ENCODE measurements at places on chromosomes 4 and X.

DNA sequence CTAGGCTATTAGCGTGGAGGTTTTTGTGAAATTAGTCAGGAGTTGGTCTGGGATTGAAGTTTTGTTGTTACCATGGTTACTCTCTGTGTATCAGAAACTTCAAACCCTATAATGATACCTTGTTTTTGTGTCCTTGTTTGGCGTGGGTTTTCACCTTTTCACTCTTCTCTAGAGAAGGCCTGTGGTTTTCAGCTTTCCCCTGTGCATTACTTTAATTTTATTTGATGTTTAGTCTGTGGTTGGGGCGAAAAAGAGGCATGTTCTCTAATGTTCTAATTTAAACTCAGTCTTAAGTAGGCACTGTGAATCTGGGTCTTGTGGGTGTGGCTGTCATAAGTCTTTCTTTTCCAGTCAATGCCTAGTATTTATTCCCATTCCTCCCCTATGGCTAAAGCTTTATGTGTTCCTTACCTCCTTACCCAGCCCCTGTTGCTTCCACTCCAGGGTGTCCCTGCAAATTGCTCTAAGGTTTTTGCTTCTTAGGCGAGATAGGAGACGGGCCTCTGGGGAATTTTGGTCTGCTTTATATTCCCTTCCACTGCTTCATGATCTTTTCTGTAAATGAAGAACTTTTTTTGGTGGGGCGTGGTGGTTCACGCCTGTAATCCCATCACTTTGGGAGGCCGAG is 326.3 kb upstream of the ZCCHC13 start:
- peak; percentile 18 for ATAC-seq

DNA sequence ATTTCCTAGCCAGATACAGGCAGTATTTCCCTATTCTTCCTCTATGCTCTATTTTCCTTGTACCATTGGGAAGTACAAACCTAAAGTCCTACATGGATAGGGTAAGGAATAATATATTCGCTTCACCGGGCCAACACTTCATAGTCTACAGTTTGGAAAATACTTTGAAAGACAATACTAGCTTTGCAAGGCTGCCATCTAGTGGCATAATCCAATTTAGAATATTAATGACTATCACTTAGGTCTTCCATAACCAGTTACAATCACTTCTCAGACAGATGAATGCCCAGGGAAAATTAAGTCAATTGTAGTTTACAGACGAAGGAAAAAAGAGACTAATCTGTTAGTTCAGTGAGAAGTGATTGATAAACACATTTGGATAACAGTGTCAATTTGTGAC is 141.0 kb upstream of the FAM47C start:
- ATAC-seq = peak; percentile 17

GRCh38 chr4:105120626-105121025 is 26.1 kb upstream of the TET2 start:
- ATAC-seq = no peak

DNA sequence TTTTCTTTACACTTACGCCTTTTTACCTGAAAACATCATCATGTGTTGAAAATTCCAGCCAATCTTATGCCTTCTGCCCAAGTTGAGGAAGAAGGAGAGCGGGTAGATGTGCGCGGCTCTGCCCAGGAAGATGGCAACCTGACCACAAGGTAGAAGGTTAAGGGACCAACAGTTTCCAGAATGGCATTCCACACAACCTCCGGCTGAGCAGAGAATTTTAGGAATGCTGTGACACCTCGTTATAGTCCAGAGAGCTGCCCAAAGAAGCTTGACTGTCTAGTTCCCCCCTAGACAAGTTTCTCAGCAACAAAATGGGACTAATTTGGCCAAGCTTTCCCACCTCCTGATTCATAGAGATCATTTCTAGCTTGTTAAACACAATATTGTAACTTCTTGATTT is 75.1 kb downstream of the CHST7 start:
- ATAC-seq = no peak

DNA sequence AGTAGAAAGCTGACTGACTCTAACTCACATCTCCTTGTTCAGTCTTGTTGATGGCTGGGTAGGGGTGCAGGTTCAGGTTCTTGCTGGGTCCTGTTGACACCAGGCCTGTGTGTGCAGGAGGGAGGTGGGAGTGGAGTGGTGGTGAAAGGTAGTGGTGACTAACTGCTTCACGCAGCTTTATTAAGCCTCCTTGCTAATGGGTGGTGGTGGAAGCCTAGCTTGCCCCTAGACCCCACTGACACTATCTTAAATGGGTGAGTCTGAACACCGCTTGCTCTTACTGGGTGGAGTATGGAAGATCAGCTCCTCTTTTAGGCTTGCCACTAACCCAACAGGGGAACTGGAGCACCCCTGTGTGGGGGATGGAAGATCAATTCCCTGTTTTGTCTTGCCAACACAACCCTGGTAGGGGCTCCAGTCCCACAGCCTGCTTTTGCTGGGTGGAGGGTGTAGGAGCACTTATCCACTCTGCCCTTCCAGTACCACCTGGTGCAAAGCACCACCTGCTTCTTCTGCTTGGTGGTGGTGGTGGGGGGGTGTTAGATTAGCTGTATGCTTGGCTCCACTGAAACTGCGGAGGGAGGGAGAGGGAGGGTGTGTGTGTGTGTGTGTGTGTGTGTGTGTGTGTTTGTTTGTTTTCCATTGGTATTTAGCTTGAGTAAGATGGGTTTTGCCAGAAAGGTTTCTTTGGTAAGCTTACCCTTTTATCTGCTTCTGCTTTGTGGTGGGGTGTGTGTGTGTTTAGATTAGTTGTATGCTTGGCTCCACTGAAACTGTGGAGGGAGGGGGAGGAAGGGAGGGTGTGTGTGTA is 25.6 kb downstream of the KDM6A start:
- ATAC-seq = no peak

- ATAC-seq = no peak
Observed at GRCh38 chrX:112641449-112641848, 38.3 kb downstream of the LHFPL1 start.

- no peak for ATAC-seq
Observed at GRCh38 chr4:3860061-3860912, 94.1 kb downstream of the ADRA2C start.

DNA sequence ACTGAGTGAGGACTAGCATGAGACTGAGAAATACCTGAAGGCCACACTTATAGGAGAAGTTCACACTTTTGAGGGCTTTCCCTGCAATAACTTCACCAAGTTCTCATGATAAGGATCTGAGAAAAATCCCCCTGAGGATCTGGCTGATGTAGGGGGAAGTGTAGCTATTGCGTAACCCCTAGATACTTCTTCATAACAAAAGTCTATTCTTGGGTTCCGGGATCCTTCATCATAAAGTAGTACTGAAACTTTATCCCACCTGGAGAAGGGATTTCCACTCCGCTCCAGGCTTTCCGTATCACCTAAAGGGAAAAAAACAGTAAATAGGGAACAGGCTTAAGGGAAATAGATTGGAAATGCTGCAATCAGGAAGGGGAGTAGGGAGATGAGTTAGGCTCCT is 13.3 kb downstream of the USP27X start:
- ATAC-seq = no peak

- no peak for ATAC-seq
Observed at GRCh38 chr4:136748773-136749172, 783.5 kb downstream of the PCDH18 start.

GRCh38 chr4:102638621-102639020 is 122.1 kb downstream of the MANBA start:
- no peak for ATAC-seq

DNA sequence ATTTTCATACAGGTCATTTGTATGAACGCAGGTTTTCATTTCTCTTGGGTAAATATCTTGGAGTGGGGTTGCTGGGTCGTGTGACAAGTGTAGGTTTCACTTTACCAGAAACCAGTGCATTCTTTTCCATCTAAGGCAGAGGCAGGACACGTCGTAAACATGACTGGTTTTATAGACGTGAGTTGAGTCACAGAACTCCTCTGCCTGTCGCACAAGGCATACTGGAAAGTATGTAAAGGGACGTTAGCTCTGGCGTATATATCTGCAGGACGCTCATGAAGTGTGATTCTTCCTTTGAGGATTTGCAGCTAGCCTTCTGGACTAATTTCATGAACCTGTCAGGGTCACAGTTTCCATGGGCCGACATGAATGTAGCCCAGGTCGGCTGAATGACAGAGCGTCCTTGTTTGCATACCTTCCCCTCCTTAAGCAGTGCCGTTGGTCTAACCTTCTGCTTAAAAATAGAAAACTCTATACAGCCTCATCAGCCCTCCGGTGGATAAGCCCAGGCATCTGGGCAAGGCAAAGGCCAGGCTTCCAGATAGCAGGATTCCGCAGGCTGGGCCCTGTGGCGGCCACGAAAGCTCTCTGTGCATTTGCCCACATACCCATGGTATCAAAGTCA is 106.0 kb downstream of the GPR143 start:
- no peak for ATAC-seq

DNA sequence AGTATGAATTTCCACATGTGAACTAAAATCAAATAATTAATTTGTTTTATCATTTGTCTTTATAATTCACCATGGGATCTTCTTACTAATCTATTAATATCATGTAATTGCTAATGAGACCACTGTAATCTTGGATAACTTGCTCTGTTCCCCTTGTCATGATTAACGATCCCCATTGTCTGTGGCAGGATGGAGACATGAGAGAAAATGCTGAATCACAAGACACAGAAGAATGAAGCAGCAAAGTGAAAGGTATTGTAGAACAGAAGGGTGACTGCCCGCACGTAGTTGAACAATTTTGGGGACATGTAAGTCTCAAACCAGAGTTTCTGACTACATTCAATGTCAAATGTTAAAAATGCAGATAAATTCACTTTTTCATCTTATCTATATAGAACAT is 135.2 kb downstream of the EPHA5 start:
- no peak for ATAC-seq

GRCh38 chrX:110795645-110796406 is at the start of gene CHRDL1:
Gene CHRDL1, minus strand, starts transcription at chrX:110795817. Its CDS starts 3,636 bp downstream, at chrX:110792181.
- peak; percentile 83 for ATAC-seq

DNA sequence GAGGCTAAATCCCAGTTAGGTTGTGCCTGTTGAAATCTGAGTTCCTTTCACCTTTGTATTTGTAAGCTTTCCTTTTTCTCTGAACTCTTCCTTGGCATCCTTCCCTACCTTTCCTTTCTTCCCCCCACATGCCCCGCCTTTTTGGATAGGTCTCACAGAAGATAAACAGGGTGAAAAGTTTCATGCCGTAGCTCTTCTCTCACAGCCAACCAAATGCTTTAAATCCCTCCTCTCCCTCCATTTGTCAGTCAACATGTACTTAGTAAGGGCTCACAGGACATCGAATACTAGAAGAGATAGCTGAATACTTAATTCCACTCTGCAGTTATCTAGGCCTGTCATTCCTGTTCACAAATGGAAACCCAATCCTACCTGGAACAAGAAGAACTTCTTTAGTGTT is 107.1 kb upstream of the BMPR1B start:
- ATAC-seq = no peak

- ATAC-seq = peak; percentile 99
Observed at GRCh38 chrX:70289793-70290770, at the start of the genes KIF4A and PDZD11. Gene KIF4A, plus strand, starts transcription at chrX:70290104. Its CDS starts 355 bp downstream, at chrX:70290459. Gene PDZD11, minus strand, starts transcription at chrX:70289927. Its CDS starts 586 bp downstream, at chrX:70289341.

- no peak for ATAC-seq
Observed at GRCh38 chrX:40578039-40578695, 2.6 kb upstream of the ATP6AP2 start.

GRCh38 chr4:110195561-110196205 is 2.7 kb downstream of the ELOVL6 start:
- no peak for ATAC-seq

- no peak for ATAC-seq
Observed at GRCh38 chr4:25847329-25847728, 15.5 kb downstream of the SEL1L3 start.

DNA sequence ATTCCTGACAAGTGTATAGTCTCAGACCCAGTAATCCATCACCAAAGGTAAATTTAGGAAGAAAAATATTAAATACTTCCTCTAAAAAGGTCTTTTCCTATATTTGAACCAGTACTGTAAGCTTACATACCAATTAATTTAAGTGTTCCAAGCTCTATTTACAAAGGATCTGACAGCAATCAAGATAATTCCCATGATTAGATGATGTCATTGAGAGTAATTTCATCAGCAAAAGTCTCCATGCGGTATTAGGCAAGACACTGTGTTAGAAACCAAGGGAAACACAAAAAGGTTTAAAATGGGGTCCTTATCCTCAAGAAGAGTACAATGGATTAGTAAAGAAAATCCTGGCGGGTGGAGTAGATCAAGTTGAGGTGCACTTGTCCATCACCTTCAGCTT is 198.5 kb downstream of the PRDM5 start:
- ATAC-seq = no peak

DNA sequence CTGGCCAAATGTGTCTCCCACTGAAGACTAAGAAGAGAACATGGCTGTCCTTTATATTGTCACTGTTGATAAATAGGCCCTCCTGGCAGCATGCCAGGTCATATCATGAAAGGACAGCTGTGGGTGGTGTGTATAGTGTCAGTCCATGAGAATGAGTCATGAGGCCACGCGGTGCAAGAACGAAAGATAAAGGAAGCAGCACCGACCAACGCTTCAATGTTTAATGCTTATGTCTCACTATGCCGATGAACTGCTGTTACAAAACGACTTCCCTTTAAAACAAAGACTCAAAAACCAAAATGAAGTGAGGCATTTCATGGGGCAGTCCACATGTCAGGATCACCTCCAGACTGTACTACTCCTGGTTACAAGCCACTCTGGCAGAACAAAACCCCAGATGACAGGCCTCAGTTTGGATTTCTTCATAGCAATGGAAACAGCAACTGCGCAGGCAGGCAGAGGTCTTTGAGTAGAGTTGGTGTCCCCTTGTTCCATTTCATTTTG is 5.2 kb upstream of the TCEANC start:
- peak; percentile 97 for ATAC-seq

DNA sequence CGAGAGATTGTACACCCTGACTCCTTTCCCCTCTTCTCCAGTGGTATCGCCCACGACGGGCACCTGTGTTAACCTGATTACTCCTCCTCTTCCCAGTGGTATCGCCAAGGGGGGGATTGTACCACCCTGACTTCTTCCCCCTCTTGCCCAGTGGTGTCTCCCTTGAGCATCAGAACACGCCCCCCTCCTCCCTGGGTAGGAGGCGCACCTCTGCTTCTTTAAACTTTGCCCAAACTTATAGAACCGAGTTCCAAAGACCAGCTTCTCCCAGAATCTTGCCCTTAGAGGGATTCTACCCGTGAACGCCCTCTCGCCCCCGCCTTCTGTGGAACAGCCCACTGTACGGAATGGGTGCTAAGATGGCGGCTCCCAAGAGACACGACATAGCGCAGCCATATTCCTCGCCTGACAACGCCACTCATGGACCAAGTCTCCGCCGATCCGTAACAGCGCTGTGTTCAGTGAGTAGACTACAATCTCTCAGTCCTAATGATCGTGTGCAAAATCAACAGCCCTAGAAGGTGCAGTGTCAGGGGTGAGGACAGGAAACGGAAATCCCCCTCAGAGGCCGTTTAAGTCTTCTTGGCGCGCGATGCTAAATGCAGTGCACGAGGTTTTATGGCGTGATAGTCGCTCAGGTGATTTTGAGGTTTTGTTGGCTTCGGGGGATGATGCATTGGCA is 4.2 kb upstream of the ZNF157 start:
- peak; percentile 23 for ATAC-seq
